ENCODE measurements at places on chromosomes 3 and 15. TPM values are rescaled to one million over a fixed set of nuclear protein-coding genes. Genes with fewer than 3 reads are reported as not detected.
A peak's percentile ranks its signal among the peaks of the same experiment; 100 is the strongest.

GRCh38 chr3:69368129-69368741 lies 17.7 kb downstream of the FRMD4B start:
- H3K4me1 ChIP-seq, result no peaks in the 10 kb centered on the region
- H3K27me3 ChIP-seq, result no peaks in the 10 kb centered on the region
- peak overlapping the region; percentile 60 for H3K27ac ChIP-seq
- DNase-seq, result no peak
- no peak overlapping the region for H3K4me3 ChIP-seq
- no peaks in the 10 kb centered on the region for H3K36me3 ChIP-seq

Gene SPPL2A
- total RNA-seq, result 147 TPM

Gene PCCB
- 39.9 TPM for total RNA-seq

Gene PIGZ
- total RNA-seq, result 5.5 TPM

Gene P3H2
- 59.9 TPM for total RNA-seq

GRCh38 chr3:57393977-57394376 lies 101.5 kb upstream of the ASB14 start:
- H3K27ac ChIP-seq, result no peak overlapping the region
- no peak overlapping the region for H3K4me3 ChIP-seq
- no peaks in the 10 kb centered on the region for H3K4me1 ChIP-seq
- no peaks in the 10 kb centered on the region for H3K27me3 ChIP-seq
- H3K36me3 ChIP-seq, result no peaks in the 10 kb centered on the region
- DNase-seq, result no peak

GRCh38 chr3:73080216-73080966 lies 18.9 kb downstream of the EBLN2 start:
- no peak overlapping the region for H3K4me3 ChIP-seq
- no peaks in the 10 kb centered on the region for H3K4me1 ChIP-seq
- DNase-seq, result no peak
- no peaks in the 10 kb centered on the region for H3K36me3 ChIP-seq
- no peaks in the 10 kb centered on the region for H3K27me3 ChIP-seq
- H3K27ac ChIP-seq, result no peak overlapping the region

Gene UBA7
- total RNA-seq, result 112 TPM

DNA sequence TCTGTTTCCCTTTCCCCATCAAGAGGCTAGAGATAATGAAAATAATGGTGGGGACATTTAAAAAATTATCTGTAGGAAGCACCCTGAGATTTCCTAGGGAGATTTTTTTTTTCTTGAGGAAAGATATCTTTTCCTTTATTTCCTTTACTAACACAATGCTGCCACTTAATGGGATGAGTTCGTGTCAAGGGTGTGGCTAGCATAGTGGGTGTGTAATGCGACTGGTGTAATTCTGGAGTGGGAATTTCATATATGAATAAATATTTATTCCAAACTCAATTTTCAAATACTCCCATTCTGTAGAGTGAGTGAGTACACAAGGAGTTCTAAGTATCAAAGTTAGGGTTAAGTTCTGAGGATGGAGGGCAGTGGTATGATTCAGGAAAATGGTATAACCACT lies 66.1 kb upstream of the GALNT15 start:
- no peak overlapping the region for H3K4me3 ChIP-seq
- no peak for DNase-seq
- H3K36me3 ChIP-seq, result no peaks in the 10 kb centered on the region
- no peak overlapping the region for H3K27ac ChIP-seq
- no peaks in the 10 kb centered on the region for H3K4me1 ChIP-seq

- H3K4me3 ChIP-seq, result no peak overlapping the region
- DNase-seq, result no peak
- H3K27me3 ChIP-seq, result no peaks in the 10 kb centered on the region
- no peaks in the 10 kb centered on the region for H3K36me3 ChIP-seq
Observed at GRCh38 chr3:143726727-143727126, 121.5 kb downstream of the SLC9A9 start.

- no peaks in the 10 kb centered on the region for H3K27me3 ChIP-seq
- H3K4me1 ChIP-seq, result no peaks in the 10 kb centered on the region
- H3K4me3 ChIP-seq, result no peak overlapping the region
- no peak for DNase-seq
- H3K27ac ChIP-seq, result peak overlapping the region; percentile 19
Observed at GRCh38 chr15:38828031-38828532, 263.5 kb upstream of the RASGRP1 start.

DNA sequence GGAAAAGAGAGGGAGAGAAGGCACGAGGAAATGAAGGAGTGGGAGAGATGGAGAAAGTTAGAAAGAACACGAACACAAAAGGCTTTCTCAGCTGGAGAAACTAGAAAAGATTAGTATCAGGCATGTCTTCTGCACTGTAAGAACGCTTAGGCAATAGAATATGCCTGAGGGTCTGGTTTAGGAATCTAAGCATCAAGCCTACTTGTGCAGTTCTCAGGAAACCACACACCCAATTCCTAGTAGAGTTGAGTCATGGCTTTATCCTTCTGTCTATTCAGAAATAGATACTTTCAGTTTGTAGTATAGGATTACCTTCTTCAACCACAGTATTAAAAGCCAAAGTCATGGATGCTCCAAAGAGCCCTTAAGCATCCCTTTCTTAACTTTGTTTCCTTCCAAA lies 969.4 kb downstream of the NTRK3 start:
- no peaks in the 10 kb centered on the region for H3K27me3 ChIP-seq
- H3K4me3 ChIP-seq, result no peak overlapping the region
- no peaks in the 10 kb centered on the region for H3K4me1 ChIP-seq
- no peak overlapping the region for H3K27ac ChIP-seq
- H3K36me3 ChIP-seq, result no peaks in the 10 kb centered on the region

- H3K4me1 ChIP-seq, result peaks cover 8% of the 10 kb centered on the region
- no peaks in the 10 kb centered on the region for H3K27me3 ChIP-seq
- DNase-seq, result no peak
- H3K4me3 ChIP-seq, result no peak overlapping the region
- no peaks in the 10 kb centered on the region for H3K36me3 ChIP-seq
Observed at GRCh38 chr3:65350801-65351476, 663.1 kb upstream of the ADAMTS9 start.

DNA sequence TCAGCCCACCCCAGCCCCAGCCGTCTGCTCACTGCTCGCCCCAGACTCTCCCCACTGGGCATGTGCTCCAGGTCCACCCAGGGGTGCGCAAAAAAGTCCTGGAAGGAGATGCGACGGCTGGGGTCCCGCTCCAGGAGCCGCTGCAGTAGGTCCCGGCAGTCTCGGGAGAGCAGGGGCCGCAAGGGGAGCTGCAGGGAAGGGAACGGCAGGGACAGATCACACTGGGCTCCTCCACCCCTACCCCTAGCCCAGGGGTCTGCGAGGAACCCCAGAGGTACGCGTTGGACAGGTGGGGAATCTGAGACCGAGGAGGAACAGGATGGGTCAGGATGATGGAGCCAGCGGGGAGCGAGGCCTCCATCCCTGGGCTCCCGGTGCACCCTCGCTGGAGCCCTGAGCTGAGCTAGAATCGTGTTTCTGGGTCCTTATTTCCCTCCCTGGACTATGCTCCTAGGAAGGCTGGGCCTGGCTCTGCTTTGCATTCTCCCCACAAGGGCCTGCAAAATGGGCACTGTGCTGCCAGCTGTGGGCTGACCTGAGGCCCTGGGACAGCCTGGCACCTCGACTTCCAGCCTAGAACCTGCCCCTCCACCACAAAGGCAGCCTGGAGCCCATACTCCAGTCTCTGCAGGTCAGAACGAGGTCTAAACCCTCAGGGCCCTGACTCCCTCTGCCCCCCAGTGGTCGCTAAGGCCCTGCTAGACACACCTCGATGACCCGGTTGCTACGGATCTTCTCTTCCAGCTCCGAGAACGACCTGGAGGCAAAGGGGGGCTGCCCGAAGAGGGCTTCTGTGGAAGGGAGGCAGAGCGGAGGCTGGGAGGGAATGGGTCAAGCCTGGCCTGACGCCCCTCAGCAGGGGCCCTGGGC lies 3.2 kb downstream of the ULK3 start:
- H3K27ac ChIP-seq, result no peak overlapping the region
- H3K36me3 ChIP-seq, result no peaks in the 10 kb centered on the region
- H3K4me1 ChIP-seq, result no peaks in the 10 kb centered on the region
- H3K4me3 ChIP-seq, result no peak overlapping the region
- DNase-seq, result no peak

Gene LNP1
- total RNA-seq, result 3.3 TPM

Gene KLHL40
- not detected for total RNA-seq

GRCh38 chr3:133113526-133113925 lies 75.3 kb downstream of the TMEM108 start:
- DNase-seq, result no peak
- no peaks in the 10 kb centered on the region for H3K27me3 ChIP-seq
- H3K4me1 ChIP-seq, result peaks cover 1% of the 10 kb centered on the region

Gene NEO1
- 70.8 TPM for total RNA-seq

- no peaks in the 10 kb centered on the region for H3K4me1 ChIP-seq
- no peaks in the 10 kb centered on the region for H3K36me3 ChIP-seq
- DNase-seq, result no peak
Observed at GRCh38 chr3:170589113-170589512, 3.2 kb upstream of the SLC7A14 start.

DNA sequence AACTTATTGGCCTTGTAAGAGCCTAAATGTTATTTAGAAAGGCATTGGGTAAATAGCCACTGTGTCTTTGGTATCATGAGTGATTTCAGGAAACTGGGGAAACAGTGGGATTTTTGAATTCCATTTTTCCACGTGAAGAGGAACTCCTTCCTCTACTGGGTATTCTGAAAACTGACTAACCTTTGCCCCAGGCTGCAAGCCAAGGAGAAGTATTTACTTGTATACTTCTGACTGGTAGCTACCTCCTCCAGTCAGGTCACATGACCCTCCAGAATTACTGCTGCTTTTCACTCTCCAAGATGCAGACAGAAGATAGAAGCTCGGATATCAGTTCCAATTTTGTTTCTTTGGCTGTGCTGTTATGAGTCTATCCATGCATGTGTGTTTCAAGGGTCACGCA lies 50.9 kb upstream of the MAP3K13 start:
- H3K4me1 ChIP-seq, result peaks cover 3% of the 10 kb centered on the region
- no peak overlapping the region for H3K4me3 ChIP-seq
- H3K27ac ChIP-seq, result no peak overlapping the region
- no peak for DNase-seq

Gene CHD2
- total RNA-seq, result 105 TPM

GRCh38 chr3:128351546-128351945 lies 115.1 kb downstream of the DNAJB8 start:
- peaks cover 16% of the 10 kb centered on the region for H3K4me1 ChIP-seq
- H3K27me3 ChIP-seq, result no peaks in the 10 kb centered on the region
- peaks cover 3% of the 10 kb centered on the region for H3K36me3 ChIP-seq
- no peak overlapping the region for H3K4me3 ChIP-seq
- no peak overlapping the region for H3K27ac ChIP-seq

DNA sequence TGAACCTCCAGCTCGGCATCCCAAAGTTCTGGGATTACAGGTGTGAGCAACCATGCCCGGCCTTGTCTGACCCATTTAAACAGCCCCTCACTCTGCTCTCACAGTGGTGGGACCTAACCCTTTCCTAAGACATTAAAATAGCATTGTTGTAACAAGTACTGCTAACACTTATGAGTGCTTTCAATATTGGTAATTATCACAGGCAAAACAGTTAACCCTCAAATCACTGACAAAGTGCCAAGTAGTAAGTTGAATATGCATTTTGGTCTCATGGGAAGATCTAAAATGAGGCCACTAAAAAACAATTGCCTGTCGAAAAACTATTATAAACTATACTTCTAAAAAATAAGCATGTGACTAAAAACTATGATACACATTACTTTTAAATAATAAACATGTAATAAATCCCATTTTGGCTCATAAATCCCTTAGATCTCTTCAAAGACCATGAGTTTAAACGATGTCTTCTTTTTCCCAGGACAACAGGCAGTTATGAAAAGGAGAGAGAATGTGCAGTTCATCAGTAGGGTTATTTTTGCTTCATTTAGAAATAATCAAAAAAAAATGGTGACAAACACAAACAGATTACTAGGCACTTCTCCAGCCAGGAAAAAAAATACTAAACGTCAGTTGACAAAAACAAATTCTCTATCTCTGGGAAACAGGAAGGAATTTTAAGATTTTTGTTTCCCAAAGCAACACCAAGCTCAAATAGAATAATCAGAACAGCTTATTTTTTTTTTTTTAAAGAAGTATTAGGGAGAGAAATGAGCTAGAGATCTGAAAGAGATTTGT lies 95.4 kb downstream of the RFTN1 start:
- H3K4me1 ChIP-seq, result peaks cover 18% of the 10 kb centered on the region
- no peaks in the 10 kb centered on the region for H3K27me3 ChIP-seq
- DNase-seq, result peak; percentile 91
- no peaks in the 10 kb centered on the region for H3K36me3 ChIP-seq
- no peak overlapping the region for H3K27ac ChIP-seq
- H3K4me3 ChIP-seq, result no peak overlapping the region

Gene PRKCD
- total RNA-seq, result 34.9 TPM

DNA sequence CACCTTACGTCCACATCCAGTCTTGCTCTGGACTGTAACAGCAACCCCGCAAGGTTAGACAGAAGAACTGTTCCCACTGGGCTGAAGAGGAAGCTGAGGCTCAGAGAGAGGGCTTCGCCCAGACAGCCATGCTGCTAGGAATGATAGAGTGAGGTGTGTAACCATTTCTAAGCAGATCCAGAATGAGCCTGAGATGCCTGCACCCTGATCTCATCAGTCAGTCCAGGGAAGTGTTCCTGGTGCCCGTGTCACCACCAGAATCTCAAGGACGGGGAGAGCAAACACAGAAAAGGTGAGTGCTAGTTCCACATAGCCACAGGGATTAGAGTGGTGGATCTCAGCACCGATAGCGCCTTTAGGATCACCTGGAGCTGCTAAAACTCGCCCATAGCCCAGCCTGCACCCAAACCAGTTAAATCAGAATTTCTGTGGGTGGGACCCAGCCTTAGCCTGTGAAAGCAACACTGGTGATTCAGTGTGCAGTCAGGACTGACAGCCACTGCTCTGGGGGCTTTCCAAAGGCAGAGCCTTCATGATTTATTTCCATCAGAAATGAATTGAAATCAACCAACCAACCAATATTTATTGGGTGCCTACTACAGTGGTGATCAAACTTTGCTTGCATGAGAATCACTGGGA lies 12.3 kb downstream of the ISLR start:
- no peak for DNase-seq
- no peaks in the 10 kb centered on the region for H3K36me3 ChIP-seq
- H3K4me3 ChIP-seq, result no peak overlapping the region
- no peak overlapping the region for H3K27ac ChIP-seq
- H3K4me1 ChIP-seq, result no peaks in the 10 kb centered on the region
- H3K27me3 ChIP-seq, result no peaks in the 10 kb centered on the region

GRCh38 chr3:178802259-178802658 lies 266.0 kb downstream of the KCNMB2 start:
- no peaks in the 10 kb centered on the region for H3K4me1 ChIP-seq
- H3K27ac ChIP-seq, result no peak overlapping the region
- DNase-seq, result no peak
- H3K36me3 ChIP-seq, result no peaks in the 10 kb centered on the region

DNA sequence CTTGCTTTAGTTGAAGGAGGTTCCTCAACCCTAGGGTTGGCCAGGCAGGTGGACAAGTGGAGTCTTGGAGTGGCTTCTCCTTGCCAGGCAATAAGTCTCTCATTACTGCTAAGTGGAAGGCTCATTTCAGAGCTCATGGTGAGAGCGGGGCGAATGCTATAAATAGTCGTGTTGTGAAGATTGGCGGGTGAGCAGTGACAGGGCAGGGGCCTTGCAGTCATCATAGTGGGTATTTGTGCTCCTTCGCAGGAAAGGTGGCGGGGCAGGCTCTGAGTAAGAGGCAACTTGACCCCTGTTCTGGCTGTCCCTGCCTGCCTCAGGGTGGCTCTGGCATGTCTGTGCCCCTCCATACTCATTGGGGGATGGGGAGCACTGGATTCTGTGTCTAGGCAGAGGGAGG lies 8.7 kb upstream of the GRM2 start:
- H3K27ac ChIP-seq, result no peak overlapping the region
- no peaks in the 10 kb centered on the region for H3K27me3 ChIP-seq
- peaks cover 15% of the 10 kb centered on the region for H3K36me3 ChIP-seq
- no peak for DNase-seq
- H3K4me3 ChIP-seq, result no peak overlapping the region
- no peaks in the 10 kb centered on the region for H3K4me1 ChIP-seq

Gene NAALADL2
- total RNA-seq, result 8.5 TPM

All from lung (tissue), 17 donors.